ENCODE measurements at places on chromosomes 13 and 19.

DNA sequence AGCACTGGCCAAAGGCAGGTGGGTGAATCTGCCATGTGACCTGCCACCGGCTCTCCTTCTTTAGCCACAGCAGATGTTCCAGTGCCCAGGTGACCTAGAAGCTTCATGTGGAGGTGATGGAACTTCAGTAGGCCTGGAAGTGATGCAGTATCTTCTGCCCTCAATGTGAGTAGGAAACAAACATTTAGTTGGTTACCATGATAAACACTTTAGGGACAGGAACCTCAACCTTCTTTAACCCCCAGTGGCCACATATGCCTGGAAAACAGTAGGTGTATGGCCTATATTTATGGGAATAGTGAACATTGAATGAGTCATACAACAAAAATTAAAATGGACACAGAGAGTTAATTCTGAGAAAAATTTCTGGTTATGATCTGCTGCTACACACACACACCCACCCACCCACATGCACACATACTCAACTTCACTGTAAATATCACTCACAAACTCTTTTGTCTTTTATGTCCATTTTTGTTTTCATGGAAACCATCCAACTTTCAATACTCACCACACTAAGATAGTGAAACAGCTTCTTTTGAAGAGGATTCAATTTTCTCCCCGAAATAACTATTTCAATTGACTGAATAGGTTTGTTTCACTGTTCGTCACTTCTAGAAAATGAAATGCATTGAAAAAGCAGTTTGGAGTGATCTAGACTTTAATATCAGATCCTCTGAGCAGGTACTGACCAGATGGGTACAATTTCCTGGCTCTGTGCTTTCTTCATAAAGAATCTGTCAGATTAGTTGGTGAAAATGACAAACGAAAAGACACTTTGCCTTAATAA, 97.3 kb downstream of the STARD13 start:
- no peak for DNase-seq

- DNase-seq, result no peak
Measured at GRCh38 chr13:18991060-18991459, 190.6 kb downstream of the TUBA3C start.

DNA sequence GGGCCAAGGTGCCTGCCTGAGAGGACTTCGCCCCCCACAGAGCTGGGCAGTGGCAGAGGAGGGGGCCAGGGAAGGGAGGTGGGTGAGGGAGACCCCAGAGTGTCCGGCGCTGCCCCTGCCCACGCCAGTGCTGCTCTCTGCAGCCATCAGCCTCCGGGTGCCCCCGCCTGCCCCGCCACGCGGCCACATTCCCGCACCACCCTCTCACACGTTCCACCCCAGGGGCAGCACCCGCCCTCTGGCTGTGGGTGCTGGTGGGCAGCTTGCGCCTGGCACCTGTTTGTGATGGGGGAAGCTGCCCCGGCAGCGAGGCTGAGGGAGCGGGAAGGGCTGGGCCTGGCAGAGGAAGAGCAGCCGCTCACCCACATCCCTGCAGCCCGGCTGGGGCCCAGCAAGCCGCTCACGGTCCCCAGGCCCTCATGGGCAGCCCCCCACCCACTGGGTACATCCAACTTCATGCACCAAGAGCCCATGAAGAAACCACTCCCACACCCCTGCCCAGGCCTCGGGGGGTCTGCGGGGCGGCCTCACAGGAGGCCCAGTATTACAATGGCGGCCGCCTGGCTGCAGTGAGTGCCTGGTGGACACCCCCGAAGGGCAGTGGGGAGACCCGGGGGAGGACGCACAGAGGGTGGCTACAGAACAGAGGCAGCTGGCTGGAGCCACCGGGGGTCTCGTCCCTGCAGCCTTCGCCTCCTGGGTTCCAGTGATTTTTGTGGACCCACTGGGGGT, 14.0 kb downstream of the SBNO2 start:
- no peak for DNase-seq

GRCh38 chr13:97388373-97388772, 45.6 kb upstream of the RAP2A start:
- DNase-seq, result no peak

- DNase-seq, result no peak
Measured at GRCh38 chr13:82791035-82791434, 1091.2 kb downstream of the SLITRK1 start.

GRCh38 chr19:51103926-51104341, 4.3 kb downstream of the CTU1 start:
- no peak for DNase-seq

DNA sequence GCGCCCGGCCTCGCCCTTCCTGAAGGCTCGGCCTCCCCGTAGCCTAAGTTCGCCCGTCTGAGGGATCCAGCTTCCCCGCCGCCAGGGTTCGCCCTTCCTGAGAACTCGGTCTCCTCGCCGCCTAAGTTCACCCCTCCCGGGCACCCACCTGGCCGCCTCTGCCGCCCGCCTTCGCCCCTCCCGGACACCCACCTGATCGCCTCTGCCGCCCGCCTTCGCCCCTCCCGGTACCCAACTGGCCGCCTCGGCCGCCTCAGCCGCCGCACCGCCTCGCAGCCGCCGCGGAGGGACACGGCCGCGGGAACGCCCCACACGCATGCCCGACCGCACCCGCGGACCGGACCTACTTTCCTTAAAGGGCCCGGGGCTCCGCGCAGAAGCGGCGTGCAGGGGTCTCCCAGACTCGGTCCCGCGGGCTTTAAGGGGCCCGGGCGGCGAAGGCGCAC, at the start of gene MOB3A:
Gene MOB3A, minus strand, starts transcription at position 293 of the 446 bp plus-strand sequence. CDS start 17,766 bp downstream, outside the sequence.
- no peak for DNase-seq

GRCh38 chr19:16771618-16772017, 52.0 kb downstream of the NWD1 start:
- DNase-seq, result peak; percentile 57

DNA sequence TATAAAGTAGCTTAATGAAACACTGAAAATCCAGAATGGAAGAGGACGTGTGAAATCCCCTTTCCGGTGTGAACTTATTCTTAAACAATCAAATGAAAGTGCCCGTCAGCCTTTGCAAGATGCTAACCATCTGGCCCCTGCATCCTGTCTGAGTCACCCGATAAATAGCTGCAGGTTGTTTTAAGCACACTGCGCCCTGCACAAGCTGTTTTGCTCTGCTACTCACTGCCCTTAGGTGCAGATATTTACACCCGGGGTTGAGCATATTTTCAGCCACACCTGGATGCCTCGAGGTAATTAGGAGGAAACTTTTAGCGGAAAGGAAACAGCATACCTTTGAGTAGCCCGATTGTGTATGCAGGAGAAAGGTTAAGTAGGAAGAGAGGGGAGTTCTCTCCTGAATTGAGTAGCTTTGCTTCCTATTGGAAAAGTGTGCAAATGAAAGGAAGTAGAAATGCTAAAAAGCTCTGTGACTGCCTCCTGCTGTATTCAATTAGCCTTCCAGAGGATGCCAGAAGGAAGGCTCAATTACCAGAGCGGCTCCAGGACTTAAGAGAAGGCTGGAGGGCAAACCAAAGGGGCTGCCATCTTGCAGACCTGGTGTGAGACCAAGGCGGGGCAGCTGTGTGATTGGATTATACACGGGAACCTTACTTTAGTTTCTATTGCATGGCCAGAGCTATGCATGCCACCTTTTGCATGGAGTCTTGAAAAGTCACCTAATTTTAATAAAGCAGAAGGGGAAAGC, 42.5 kb downstream of the IRS2 start:
- no peak for DNase-seq

DNA sequence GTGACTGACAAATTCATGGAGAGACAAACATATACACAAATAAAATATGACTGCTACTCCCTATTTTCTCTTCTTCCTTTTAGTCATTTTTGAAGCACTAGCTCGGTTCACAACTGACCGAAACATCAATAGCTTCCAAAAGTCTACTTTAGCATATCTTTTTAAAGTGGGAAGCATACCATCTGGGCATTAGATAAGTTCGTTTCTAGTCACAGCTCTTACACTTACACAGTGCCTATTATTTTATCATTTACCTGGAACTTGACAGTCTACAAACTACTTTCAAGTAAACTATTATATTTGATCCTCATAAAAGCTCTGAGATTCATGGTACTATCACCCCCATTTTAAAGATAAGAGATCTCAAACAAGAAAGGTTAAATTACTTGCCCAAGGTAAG, 458.5 kb downstream of the LMO7 start:
- DNase-seq, result no peak

- no peak for DNase-seq
Measured at GRCh38 chr19:2081873-2082810, 14.0 kb downstream of the MOB3A start.

DNA sequence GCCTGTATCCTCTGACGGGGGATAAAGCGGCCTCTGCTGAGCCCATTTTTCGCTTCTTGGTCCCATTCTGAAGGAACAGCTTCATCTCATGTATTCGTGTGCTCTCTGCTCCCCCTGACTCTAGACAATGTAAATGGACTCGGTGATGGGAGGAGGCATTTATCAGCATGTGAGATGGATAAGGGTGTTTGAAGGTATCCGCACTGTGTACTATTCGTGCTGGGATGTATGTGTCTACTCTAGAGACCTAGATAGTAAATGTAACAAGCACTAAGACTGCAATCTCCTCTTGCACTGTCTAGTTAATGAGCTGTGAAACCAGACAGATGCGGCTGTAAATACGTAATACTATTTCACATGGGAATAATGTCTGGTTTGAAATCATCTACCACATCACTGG, 134.6 kb upstream of the ARGLU1 start:
- no peak for DNase-seq

Data from activated CD4-positive, alpha-beta T cell treated with anti-CD3 and anti-CD28 coated beads, Interleukin-2, amount 50 U/mL, for 24 hours (primary cell).